Renal cortical epithelial cell (primary cell): ENCODE measurements at places on chromosomes 4 and X.
A peak's percentile ranks its signal among the peaks of the same experiment; 100 is the strongest.

DNA sequence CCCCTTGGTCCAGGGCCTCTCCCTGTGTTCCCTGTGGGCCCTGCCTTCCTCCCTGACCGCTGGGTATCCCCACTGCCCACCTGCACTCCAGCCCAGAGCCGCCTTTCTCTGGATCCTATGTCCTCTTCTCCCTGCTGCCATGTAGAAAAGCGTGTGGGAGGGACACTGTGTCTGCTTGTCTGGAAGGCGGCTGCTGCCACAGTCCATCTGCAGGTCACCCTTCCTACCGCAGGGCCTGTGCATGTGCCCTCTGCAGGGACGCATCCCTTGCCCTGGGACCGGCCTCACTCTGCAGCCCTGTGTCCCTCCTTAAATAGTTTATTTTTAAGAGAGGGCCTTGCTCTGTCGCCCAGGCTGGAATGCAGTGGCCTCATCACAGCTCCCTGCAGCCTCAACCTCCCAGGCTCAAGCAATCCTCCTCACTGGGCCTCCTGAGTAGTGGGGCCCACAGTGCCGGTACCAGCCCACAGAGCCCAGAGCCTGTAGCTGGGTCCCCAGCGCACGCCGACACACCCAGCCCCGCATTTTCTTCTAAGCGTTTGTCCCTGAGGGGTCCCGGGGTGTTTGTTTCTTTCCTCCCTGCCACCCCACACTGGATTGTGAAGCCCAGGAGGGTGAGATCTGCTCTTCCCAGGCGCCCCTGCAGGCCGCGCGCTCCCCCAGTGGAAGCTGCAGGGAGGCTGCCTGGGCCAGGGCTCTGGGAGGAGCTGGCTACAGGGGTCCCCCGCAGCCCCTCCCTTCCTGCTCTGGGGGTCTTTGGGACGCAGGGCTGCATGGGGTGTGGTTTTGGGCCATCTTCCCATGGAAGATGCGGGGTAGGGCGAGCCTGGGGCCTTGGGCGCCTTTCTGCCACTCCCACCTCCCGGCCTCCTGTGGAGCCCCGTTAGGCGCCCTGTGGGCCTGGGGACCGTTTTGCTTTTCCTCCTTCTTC, 12.8 kb upstream of the NAT8L start:
- DNase-seq: no peak

GRCh38 chrX:107288676-107289075, 82.3 kb downstream of the DNAAF6 start:
- peak; percentile 7 for DNase-seq

DNA sequence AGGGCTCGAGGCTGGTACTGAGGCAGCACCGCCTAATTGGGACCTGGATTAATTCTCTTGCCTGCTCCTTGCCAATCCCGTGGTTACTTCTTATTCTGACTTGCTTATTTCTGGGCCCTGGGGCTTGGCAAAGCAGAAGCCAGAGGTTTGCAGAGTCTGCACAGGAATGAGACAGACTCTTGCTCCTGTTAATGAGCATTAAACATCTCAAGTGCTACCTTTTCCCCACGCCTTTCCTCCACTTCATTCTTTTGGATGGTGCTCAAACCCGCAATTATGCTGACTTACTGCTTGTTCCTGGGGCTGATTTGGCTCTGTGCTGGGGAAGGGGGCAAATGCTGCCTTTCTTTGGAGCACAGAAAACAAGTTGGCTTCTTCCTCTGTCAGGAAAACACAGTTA, 16.5 kb upstream of the STOX2 start:
- no peak for DNase-seq

- DNase-seq: no peak
These were observed 58.4 kb upstream of the XAGE1A start for GRCh38 chrX:52437212-52437611.

- no peak for DNase-seq
These were observed 16.4 kb upstream of the DCAF8L1 start for GRCh38 chrX:27997622-27998021.

DNA sequence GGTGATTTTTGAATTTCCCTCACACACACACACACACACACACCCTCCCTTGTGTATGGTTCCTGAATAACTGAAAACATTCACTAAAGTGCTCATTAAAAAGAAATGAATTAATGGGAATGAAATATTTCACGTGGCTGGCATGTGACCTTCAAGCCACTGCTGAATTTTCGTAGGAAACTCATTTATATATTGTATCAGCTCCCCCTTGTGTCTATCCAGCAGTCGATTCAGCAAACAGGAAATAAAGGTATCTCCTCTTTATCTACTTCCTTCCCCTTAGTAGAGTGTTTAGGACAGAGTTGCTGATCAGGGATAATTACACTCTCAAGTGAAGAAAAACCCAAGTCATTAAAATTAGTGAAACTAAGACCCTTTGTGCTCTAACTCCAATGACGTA, 912.6 kb upstream of the LCORL start:
- DNase-seq: no peak

DNA sequence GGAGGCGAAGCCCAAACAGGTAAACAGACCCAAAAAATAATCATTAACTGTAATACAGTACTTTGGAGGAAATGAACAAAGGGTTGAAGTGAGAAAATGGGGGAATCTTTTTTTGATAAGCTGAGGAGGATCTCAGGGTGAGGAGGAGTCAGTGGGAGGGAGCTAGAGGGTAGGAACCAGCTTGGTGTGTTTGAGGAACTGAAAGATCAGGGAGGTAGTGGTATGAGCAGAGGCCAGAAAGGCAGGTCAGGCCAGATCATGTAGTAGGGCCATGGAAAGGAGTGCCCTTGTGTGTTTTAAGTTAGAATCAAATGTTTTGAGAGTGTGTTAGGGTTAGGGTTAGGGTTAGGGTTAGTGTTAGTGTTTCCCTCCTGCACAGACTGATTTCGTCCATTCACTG, 48.8 kb downstream of the PPP2R2C start:
- no peak for DNase-seq

GRCh38 chrX:56975611-56976010, 19.7 kb downstream of the SPIN3 start:
- DNase-seq: no peak

DNA sequence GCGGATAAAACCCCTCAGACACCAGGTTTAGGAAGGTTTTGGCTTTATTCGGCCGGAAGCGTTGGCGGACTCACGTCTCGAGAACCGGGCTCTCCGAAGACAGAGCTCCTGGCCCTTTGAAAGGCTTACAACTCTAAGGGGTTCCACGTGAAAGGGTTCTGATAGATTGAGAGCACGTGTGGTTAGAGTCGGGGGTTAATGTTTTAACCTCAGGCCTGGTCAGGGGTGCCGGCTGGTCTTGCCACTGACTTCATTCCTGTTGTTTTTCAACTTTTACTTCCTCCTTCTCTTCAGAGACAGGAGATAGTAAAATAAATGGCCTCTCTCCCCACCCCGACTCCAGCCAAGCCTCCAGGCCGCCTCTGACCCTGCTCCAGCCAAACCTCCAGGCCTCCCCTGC, 4.7 kb upstream of the ASMT start:
- peak; percentile 13 for DNase-seq

GRCh38 chr4:150080337-150080736, 2.1 kb downstream of the DCLK2 start:
- DNase-seq: no peak

- DNase-seq: no peak
These were observed 26.6 kb downstream of the VSIG4 start for GRCh38 chrX:66013194-66013816.

DNA sequence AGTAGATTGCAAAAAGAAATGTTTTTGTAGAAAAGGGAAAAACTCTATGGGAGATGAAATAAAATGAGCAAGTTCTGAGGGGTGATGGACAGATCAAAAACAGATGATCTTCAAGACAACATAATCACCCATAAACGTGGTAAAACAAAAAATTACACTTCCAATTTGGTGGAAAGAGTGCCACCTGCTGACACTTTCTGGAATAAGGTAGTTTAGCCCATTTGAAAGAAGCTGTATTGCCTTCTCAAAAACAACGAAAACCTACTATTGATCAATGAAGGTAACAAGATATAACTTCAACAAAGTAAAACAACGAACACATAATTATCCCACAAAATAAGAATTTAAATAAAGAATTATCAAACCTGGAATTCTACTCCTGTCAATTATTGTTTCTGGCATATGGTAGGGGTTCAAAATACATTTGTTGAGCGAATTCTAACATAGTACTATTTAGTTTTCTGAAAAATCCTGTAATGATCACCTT, 2.5 kb downstream of the COQ2 start:
- DNase-seq: peak; percentile 66

DNA sequence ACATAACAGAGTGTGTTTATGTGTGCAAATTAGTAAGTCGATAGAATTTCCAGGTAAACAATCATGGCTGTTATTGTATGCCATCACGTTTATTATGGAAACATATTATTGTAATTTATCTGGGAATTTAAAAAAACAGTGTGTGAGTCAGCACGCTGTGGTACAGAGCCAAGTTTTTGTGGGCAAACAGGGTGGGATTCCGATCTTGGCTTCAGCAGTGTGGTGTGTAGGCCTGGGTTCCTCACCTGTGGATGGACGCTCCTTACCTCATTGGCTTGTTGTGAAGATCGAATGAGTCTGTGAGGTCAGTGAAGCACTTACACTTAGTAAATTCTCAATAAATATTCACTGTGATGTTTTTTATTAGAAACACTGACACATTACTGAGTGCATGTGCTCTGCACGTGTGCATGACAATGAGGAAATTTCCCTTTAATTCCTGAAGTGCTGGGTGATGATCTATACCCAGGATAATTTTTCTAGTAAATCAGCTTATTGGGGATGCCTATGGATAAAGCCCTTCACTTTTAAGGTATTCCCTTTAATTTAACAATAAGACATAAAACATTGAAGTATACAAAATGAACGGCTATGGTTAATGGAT, 36.4 kb downstream of the SLIT2 start:
- DNase-seq: no peak

DNA sequence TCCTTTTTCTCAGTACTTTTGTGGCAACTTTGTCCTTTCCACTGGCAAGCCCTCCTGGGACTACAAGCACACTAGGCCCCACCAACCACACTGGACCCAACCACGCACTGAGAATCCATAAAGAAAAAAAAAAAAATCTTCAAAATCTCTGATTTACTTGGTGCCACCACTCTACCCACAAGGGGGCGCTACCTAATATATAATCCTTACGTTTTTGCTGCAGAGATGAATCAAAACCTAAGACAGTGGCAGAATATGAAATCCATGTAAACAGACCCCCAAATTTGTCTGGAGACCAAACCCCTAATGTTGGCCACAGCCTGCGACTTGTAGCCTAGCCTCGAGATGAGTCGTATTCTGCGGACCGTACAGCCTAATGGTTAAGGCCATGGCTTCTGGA, 63.5 kb upstream of the ARHGAP36 start:
- no peak for DNase-seq

DNA sequence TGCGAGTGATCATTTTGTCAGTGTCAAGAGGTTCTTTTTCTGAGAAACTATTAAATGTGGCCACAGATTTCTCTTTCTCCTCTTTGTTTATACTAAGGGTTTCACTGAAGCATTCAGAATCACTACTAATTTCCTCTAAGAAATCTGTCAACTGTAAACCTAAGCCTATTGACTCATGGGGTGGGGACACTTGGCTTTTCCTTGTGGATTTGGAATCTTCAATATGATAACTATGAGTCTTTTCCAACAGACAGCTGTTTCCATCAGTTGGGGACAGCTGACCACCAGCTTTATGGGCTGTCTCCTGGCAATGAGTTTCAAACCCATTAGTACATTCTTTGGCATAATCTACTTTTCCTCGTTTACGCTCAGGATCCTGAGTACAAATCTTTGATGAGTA, 13.8 kb downstream of the PGRMC1 start:
- DNase-seq: peak; percentile 62

DNA sequence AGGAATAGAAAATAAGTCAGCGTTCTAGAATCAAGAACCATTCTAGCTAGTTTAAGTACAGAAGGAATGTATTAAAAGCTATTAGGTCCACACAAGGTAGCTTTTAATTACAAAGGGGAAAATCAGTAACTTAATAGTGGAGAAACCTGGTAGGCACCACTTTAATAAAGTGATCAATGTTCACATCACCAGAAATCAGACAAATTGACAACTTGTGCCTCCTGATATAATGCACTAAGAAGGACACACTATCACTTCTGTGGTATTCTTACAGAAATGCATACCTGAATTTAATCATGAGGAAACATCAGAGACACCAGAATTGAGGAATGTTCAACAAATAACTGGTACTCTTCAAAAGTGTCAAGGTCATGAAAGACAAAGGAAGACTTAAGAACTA, 54.9 kb downstream of the NYX start:
- no peak for DNase-seq

GRCh38 chr4:142544039-142544438, 302.1 kb downstream of the INPP4B start:
- DNase-seq: no peak

- no peak for DNase-seq
These were observed 78.9 kb downstream of the STARD8 start for GRCh38 chrX:68726366-68726765.

GRCh38 chr4:11799196-11799595, 370.5 kb upstream of the HS3ST1 start:
- DNase-seq: no peak

GRCh38 chr4:14883661-14884060, 118.6 kb upstream of the CPEB2 start:
- no peak for DNase-seq

DNA sequence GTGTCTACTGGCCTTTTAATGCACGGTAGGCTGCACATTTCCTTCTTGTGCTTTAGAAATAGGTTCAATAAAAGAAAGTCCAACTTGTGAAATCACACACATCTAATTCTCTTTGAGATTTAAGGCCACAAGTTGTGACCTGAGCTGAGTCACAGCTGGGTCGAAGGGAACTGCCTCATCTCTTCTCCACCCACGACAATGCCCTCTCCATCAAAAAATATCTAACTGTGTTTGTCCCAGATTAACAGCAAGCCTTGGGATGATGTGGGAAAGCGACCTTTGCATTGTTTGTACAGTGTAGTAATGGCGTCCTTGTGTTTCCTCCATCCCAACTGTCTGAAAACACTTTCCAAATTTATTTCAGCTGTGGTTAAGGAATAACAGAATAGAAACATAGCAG, 168.9 kb downstream of the AMELX start:
- peak; percentile 70 for DNase-seq

DNA sequence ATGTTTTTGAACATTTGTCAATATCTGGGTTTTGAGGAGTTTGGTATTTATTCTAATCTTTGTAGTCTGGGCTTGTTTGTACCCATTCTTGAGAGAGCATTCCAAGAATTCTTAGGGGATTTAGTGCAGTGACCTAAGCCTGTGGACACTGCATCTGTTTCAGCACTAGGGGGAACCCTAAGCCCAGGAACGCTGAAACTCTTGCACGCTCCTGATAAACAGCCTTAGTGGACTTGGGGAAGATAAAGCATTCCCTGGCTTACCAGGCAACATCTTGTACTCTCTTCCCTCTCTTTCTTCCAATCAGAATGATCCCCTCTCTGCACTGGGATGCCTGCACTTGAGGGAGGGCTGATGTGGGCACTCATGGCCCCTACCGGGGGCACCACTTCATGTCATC, 654.9 kb upstream of the HTR2C start:
- DNase-seq: peak; percentile 2

- DNase-seq: no peak
These were observed 94.5 kb upstream of the PRKX start for GRCh38 chrX:3807906-3808305.

- no peak for DNase-seq
These were observed 1718.9 kb downstream of the C4orf33 start for GRCh38 chr4:130814896-130815295.
